Stomach (tissue), 19 donors: ENCODE measurements at places on chromosomes 7 and 10. TPM values are rescaled to one million over a fixed set of nuclear protein-coding genes. Genes with fewer than 3 reads are reported as not detected.
A peak's percentile ranks its signal among the peaks of the same experiment; 100 is the strongest.

HOXA1 gene
- not detected for total RNA-seq

- DNase-seq: peak; percentile 24
Measured at GRCh38 chr10:98029149-98030092, 1.0 kb downstream of the CRTAC1 start.

GRCh38 chr10:19654576-19654975 is 161.7 kb upstream of the PLXDC2 start:
- no peak for DNase-seq

DNA sequence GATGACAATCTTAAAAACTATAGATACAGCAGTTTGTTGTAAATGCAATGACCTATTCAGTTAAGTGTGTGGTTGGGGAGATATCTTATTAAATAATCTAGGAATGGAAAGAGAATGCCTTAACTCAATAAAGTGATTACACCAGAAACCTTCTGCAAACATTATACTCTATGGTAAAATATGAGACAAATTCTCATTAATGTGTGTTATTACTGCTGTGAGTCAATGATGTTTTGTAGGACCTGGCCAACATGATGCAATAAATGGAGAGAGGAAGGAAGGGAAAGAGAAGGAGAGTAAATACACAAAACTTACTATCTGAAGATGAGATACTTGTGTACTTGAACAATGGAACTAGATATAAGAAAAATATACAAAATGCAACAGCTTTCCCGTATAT is 25.1 kb downstream of the MKX start:
- no peak for DNase-seq

DNA sequence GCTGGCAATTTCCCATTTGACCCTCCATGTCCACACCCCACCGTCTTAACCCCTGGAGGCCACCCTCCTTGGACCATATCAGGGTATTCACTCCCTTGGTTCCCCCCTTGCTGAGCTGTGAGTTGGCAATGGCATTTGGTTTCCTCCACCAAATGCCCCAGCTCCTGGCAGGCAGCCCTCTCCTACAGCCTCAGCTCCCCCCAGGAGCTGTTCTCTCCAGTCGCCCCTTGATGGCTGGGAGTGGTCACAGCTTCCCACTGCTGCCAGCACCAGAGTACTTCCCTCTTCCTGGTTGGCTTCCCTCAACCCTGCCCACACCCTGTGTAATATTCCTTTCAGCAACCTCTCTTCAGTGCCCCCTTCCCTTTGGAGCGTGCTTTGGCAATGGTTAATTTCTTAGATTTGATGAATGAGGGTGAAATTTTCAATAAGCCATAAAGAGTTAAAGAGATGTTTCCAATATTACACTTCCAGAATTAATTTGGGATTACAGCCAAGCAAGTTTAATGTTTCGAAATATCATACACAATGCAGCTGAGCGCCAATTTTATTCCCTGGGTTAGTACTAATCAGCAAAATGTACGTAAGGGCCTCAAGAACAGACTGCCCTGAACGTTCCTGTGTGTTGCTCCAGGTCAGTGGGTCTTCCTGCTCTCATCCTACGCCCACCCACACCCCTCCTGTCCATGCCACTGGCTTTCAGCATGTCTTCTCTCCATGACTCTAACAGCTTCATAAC is 207.1 kb upstream of the NFE2L3 start:
- no peak for DNase-seq

DNA sequence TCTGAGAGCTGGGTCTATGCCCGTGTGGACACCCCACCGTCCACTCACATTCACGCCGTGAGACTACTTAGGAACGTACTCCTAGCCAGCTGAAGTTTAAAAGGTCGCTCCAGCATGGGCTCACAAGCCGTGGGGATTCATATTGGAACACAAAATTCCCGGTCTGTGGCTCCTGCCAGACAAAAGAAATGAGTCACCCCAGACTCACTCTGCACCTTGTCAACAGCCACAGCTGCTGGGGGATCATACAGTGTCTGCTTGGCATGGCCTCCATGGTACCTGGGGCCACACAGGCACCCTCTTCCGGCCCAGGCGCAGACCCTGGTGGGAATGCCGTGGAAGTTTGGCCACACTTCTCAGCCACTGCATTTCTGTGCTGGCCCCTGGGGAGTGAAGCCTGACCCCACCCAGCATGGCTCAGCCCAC is 228.4 kb downstream of the DNAJB6 start:
- DNase-seq: no peak

- DNase-seq: peak; percentile 61
Measured at GRCh38 chr7:1810961-1811849, 141.1 kb downstream of the ELFN1 start.
